Fibroblast of lung (primary cell): ENCODE measurements at places on chromosomes 7 and 10. TPM values are rescaled to one million over a fixed set of nuclear protein-coding genes. Genes with fewer than 3 reads are reported as not detected.
A peak's percentile ranks its signal among the peaks of the same experiment; 100 is the strongest.

DNA sequence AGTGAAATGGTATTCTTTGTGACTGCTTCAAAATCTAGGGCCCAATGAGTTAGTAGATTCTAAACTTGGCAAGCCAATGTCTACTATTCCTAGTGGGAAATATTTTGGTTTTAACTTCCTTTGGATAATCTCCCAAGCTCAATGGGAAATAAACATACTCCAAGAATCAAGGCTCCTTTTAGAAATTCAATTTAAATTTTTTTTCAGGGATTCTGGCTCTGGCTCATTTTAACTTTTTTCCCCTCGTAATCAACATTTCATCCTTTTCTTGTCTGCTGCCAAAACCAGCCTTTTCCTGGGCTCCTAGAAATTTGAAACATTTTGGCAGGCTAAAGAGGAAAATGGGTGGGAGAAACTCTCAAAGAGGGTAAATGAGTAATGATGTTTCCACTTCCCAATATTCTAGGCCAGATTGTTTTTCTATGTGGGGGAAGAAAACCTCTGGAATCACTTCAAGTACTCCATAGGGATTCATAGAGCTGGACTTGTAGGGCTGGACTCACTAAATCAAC is 85.6 kb upstream of the AGR3 start:
- H3K27me3 ChIP-seq: no peaks in the 10 kb centered on the region
- no peaks in the 10 kb centered on the region for H3K4me1 ChIP-seq
- H3K36me3 ChIP-seq: no peaks in the 10 kb centered on the region

GRCh38 chr10:63716016-63716580 is 194.9 kb downstream of the REEP3 start:
- no peak for DNase-seq
- H3K27ac ChIP-seq: no peak overlapping the region
- no peak overlapping the region for H3K4me3 ChIP-seq
- no peaks in the 10 kb centered on the region for H3K36me3 ChIP-seq

- no peaks in the 10 kb centered on the region for H3K36me3 ChIP-seq
- H3K4me3 ChIP-seq: peak overlapping the region; percentile 19
- H3K4me1 ChIP-seq: peaks cover 24% of the 10 kb centered on the region
- H3K27me3 ChIP-seq: no peaks in the 10 kb centered on the region
- peak; percentile 77 for DNase-seq
- peak overlapping the region; percentile 79 for H3K27ac ChIP-seq
Observed at GRCh38 chr10:71998840-71999194, 34.6 kb downstream of the CHST3 start.

Gene TBL2
- total RNA-seq: 58.6 and 83.2 TPM in 2 replicates

Gene CLRN3
- not detected in 2 replicates for total RNA-seq
